ENCODE measurements at places on chromosomes 7 and 10.

- no peak for DNase-seq
Observed at GRCh38 chr10:24715246-24715769, 8.4 kb downstream of the ARHGAP21 start.

- DNase-seq, result no peak
Observed at GRCh38 chr7:27992097-27992496, 188.5 kb downstream of the JAZF1 start.

DNA sequence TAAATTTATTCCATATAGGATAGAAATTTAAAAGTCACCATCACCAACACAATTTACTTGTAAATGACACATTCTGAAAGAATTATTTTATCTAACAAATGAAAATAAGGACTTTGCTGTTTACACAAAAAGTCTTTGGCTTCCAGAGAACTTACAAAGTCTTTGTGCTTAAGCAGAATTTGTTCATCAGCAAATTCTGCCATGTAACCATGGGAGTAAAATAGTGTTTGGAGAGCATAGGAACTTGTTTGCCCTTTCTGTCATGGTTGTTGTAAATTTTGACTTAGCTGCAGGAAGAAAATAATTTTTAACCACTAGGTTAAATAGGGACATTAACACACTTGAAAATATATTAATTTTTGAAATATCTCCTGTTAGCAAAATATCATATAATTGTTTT is 15.2 kb downstream of the FGL2 start:
- no peak for DNase-seq

DNA sequence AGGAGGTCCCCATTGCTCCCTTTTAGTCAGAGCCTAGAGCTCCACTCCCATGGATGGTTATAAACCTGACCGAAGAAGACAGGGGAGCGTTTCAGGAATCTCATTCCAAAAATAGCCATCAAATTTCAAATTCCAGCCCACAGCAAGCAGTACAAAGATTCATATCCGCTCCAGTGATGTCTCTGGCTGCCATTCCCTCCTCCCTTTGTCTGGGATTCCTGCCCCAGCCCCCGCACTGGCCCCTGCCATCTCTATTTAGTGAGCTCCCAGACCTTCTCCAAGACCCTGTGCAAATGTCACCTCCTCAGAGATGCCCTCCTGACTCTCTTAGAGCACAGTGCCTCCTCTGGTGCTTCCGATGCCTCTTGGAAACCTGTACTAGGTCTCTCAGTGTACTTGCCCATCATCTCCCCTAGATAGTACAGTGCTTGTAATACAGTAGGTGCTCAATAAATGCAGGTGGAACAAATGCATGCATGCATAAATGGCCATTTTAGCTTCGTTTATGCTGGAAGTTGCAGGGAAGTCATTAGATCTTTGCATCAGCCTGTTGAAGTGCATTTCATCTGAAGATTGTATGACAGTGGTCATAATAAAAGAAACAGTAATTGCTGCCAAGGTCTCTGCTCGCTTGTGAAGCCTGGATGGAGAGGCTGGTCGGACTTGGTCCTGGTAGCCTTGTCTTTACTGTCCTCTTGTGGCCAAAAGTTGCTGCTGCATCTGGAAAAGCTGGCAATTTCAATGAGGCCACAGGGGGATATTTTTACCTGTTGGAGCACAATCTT is 32.0 kb upstream of the HABP2 start:
- DNase-seq, result peak; percentile 29

DNA sequence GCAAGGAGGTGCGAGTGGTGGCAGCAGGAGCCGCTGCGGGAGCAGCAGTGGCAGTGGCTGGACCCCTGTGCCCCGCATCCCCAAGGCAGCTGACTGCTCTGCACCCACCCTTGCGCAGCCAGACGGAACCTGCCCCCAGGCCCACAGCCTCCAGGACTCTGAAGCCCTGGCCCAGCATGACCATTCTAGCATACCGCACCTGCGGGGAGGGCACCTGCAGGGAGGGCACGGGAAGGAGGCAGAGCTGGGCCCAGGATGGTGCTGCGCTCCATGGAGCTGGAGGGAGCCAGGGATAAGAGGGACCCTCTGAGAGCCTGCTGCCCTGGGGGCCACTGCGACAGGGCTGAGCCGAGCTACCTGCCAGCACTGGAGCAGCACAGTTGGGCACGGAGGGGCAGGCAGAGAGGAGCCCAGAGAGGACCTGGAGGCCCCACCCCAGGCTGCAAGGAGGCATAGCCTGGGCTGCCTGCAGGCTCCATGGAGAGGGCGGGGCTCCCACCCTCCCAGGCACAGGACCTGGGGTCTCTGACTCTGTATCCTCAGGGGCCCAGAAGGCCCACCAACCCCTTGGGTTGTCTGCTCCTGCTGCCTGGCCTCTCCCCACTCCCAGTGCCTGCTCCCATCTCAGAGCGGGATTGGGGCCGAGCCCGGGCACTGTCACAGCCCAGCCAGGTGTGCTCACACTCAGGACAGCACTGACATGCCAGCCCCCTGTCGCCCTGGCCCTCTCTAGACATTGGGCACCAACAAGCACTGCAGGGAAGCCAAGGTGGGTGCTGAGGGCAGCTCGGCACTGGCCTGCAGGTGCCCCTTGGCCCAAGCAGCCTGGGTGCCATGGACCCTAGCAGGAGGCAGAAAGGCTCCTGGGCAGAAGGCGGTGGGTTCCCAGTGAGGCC is 87.6 kb downstream of the HTR7 start:
- DNase-seq, result no peak

GRCh38 chr7:135389971-135390370 is 119.9 kb downstream of the CNOT4 start:
- no peak for DNase-seq

DNA sequence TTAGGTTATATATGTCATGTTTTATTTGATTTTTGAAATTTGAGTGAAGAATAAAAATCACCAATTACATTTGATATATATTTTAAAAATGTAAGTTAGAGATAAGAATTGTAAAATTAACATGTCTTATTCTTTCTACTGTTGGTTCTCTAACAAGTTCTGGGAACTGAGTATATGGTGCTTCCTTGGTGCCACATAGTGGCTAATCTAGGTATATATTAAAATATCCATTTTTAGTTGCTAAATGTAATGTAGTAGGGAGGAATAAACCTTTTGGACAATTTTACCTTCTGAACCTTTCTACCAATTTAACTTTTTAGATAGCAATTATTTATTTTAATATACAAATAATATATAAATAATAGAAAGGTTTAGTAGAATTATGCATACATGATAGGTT is 17.5 kb downstream of the CFAP69 start:
- peak; percentile 7 for DNase-seq

DNA sequence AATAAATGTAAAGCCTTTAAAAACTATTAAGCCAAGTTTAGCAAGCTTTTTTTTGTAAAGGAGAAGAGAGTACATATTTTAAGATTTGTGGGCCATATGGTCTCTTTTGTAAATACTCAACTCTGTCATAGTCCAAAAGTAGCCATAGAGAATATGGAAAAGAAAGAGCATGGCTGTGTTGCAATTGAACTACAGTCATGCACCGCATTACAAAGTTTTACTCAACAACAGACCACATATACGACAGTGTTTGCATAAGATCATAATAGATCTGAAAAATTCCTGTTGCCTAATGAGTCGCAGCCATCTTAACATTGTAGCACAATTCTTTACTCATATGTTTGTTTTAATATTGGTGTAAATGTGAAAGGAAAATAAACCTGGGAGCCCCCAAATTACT is 440.8 kb downstream of the HTR7 start:
- no peak for DNase-seq

- no peak for DNase-seq
Observed at GRCh38 chr7:152467225-152467624, 31.4 kb upstream of the KMT2C start.

Data from NCI-H1092 (cell line).